ENCODE measurements at places on chromosomes 3 and 15.

DNA sequence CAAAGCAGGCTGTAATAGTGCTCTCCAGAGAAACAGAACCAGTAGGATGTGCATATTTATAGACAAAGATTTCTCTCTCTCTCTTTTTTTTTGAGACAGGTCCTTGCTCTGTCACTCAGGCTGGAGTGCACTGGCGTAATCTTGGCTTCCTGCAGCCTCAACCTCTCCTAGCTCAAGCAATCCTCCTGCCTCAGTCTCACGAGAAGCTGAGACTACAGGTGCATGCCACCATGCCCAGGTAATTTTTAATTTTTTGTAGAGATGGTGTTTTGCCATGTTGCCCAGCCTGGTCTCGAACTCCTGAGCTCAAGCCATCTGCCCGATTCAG, 67.1 kb upstream of the CHD2 start:
- DNase-seq, result no peak

- DNase-seq, result no peak
Measured at GRCh38 chr3:158148218-158148617, 38.3 kb downstream of the RSRC1 start.

DNA sequence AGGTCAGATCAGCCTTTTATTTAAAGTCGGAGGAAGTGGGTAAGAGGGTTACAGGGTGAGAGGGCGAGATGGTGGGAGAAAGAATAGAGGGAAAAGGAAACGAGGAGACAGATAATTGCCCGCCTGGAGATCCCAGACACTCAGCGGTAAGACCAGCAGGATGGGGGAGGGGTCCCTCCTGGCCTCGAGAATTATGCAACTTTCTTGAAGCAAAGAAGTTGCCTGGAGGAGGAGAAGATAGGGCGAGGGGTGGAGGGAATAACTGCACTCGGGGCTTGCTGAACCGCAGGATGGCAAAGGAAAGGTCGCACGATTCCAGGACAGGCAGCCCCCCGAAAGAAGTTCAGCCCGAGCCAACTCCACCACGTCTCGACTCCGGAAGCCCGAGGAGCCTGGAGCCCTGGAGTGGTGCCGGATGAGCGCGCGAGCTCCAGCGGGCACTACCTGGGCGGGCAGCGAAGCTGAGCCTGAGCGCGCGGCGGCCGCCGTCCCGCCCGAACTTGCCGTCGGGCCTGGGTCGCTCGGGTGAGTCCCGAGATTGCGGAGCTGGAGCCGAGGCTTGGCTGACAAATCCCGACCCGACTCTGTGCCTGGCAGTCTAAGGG, 402 bp downstream of the WWTR1 start:
- no peak for DNase-seq

GRCh38 chr15:77483425-77484140, 62.9 kb downstream of the HMG20A start:
- no peak for DNase-seq

- DNase-seq, result no peak
Measured at GRCh38 chr15:45551676-45552075, 29.1 kb upstream of the SLC30A4 start.

GRCh38 chr3:138172625-138173024, 2.1 kb downstream of the DBR1 start:
- no peak for DNase-seq

All from stimulated activated CD8-positive, alpha-beta memory T cell treated with anti-CD3 and anti-CD28 coated beads, Interleukin-2, amount 100 ng/mL, for 1 hour (primary cell).